BJ (cell line): ENCODE measurements at places on chromosomes 3 and 15. TPM values are rescaled to one million over a fixed set of nuclear protein-coding genes. Genes with fewer than 3 reads are reported as not detected.

Gene COL6A5
- polyA plus RNA-seq = not detected in 2 replicates

- no peak for DNase-seq
Measured at GRCh38 chr3:160477750-160478149, 28.2 kb upstream of the TRIM59 start.

GRCh38 chr3:146682171-146682570 lies 77.0 kb upstream of the PLSCR5 start:
- DNase-seq = no peak

- peak; percentile 39 for DNase-seq
Measured at GRCh38 chr3:172520301-172520831, 2.9 kb downstream of the TNFSF10 start.

- no peak for DNase-seq
Measured at GRCh38 chr15:70180186-70180875, 82.6 kb upstream of the TLE3 start.

DNA sequence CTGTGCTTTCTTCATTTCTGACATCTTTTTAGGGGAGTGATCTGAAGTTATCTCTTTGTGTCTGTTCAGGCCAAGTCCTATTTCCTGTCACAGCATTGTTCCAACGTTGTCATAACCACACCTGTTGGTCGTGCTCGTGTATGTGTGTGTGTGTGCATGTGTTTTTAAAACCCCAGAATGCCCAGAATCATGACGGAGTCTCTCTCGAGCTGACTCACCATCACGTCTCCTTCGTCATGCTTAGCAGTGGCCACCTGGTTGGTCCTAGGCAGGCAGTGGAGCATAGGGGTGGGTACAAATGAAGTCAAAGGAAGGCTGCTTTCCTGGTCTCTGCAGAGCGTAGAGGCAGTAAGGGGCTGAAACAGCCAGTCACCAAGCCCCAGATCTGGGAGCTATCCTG lies 126.8 kb upstream of the ABHD17C start:
- DNase-seq = no peak

GRCh38 chr3:27542476-27542875 lies 58.3 kb upstream of the SLC4A7 start:
- no peak for DNase-seq

DNA sequence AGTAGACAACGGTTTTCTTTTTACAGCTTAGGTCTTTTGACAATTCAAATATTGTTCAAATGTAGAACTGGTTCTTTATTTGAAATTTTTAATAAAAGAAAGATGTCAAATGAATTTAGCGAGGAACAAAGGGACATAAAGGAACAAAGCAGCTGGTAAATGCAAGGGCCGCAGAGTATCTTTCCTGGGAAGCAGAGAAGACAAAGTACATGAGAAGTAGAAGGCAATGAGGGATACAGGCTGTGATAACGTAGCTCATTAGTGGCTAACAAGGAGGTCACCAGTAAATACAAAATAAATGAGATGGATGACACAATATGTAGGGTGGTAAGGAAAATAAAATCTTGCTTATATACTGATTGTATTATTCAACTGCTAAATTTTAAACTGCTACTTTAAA lies 762.8 kb downstream of the VGLL3 start:
- no peak for DNase-seq

DNA sequence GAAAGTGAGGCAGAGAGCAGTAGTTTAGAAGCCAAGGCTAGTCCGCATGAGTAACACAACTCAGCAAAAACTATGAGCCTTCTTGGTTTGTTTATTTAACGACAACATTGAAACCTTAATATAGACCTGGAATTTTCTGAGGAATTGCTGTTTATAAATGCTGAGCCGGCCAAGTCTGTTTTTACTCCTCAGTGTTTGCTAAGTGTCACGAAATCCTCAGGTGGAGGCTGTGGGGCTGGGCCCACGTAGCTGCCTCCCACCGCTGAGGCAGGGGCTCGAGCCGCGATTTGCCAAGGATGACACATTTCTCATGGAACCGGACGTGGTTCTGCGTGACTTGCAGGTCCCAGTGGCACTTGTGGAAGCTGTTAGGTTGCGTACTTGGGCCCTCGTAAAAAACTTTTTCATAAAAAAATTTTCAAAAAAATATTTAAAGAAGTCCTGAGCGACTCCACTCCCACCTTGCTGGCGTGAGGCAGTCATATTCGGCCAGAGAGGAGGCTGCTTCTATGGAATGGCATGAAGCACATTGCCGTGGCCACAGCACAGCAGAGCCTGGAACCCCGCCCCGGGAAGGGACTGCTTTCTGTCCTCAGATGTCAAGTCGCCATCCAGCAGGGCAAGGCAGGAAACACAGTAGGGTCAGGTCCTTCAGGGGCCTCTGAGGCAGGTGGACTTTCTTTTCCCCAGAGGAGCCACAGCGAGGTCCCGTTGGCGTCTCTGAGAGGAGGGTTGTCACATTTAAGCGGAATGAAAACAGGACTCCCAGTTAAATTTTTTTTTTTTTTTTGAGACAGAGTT lies 64.8 kb upstream of the PCSK6 start:
- DNase-seq = no peak

DNA sequence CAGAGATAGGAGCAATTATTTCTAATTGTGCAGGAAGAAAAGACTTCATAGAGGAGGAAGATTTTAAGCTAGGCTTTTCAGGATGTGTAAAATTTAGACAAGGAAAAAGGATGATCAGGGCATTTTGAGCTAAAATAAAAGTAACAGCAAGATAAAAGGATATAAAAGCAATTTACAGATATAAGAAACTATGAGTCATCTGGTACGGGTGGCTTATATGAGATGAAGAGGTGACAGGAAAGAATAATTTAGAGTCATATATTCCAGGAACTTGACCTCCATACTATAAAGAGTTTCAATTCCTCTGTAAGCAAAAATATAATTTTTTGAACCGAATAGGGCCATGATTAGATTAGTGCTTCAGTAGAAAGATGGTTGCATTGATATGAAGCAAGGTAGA lies 273.7 kb downstream of the RBMS3 start:
- no peak for DNase-seq

Gene FBXO40
- polyA plus RNA-seq = not detected in 2 replicates

- DNase-seq = no peak
Measured at GRCh38 chr15:100464256-100464655, 64.5 kb downstream of the CERS3 start.

- DNase-seq = no peak
Measured at GRCh38 chr15:83845230-83845629, 191.3 kb downstream of the ADAMTSL3 start.

- DNase-seq = no peak
Measured at GRCh38 chr3:133991209-133991608, 38.5 kb downstream of the SLCO2A1 start.

Gene CCDC80
- polyA plus RNA-seq = 199 and 291 TPM in 2 replicates

DNA sequence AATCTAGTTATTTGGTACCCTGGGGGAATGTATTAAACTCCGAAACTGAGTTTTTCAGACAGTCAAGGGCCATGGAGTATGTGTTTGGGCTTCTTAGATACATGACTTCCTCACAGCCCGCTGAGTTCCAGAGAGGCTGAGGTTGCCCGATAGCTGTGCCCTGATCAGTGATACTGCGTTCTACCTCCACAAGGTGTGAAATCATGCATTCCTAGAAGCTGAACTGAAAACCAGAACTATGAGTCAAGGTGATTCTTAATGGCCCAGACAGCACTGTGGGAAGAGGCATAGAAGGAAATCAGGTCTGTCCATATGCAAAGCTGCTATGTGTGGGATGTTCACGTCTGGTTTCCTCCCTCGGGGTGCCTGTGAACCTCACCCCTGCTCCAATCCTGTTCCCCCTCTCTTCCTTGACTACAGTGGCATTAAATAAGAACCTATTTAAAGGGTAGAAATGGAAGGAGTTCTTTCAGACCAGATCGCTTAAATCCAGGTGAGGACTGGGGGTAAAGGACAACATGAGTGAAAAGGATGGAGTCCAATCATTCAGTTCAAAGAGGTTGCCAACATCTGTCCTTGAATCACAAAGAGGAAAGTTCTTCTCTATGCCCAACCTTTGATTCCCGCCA lies 74.3 kb downstream of the MYO1E start:
- DNase-seq = no peak

DNA sequence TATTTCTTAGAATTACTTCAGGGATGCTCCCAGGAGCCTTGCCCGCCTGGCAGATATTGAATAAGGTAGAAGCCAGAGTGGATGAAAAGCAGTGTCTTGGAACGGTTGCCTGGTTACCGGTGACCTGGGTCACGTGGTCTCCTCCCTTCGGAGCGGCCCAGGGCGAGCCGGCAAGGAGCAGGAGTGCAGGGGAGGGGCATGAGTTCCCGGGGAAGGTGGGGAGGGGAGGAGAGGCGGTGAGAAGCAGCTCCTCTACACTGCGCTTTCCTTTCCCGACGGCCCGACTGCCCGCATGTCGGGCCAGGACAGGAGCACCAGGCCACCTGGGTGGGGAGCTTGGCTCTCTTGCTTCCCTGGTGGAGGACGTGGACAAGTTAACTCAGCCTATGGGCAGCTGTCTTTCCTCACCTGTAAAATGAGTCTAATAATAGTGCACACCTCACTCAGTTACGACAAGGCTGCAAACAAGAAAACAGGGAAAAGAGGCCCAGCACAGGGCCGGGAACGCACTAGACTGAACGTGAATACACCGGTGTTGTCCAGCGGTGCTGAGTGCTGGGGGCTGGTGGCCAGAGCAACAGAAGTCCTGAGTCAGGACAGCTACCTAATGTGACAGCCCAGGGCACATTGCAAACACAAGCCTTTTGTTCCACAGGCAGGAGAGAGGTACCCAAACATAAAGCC lies 198.3 kb downstream of the ADAMTS9 start:
- DNase-seq = no peak

DNA sequence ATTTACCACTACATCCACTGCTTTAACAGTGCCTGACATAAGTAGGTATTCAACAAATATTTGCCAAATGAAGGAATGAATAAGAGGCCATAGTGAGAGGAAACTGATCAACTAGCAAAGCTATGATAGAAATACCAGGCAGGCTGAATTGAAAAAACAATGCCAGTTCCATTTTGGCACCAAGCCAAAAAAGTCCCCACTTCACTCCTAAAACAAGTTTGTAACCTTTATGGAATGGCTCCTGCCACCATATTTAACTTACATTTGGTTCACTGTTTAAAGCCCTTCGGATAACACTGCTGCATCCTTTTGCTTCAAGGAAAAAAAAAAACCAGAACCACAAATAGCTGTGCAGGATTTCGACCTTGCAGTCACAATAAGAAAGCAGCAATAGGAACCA lies 166.1 kb downstream of the FRMD5 start:
- no peak for DNase-seq

GRCh38 chr3:2643606-2644005 lies 466.6 kb downstream of the IL5RA start:
- no peak for DNase-seq

GRCh38 chr3:30320392-30320791 lies 286.0 kb upstream of the TGFBR2 start:
- no peak for DNase-seq

- DNase-seq = no peak
Measured at GRCh38 chr3:127077068-127077467, 94.2 kb downstream of the PLXNA1 start.

GRCh38 chr15:40466426-40467260 lies 4.1 kb upstream of the CHST14 start:
- DNase-seq = no peak

- no peak for DNase-seq
Measured at GRCh38 chr3:47092090-47092489, 71.8 kb downstream of the SETD2 start.

Gene PLAAT1
- polyA plus RNA-seq = 0.13 and 0.43 TPM in 2 replicates

- peak; percentile 92 for DNase-seq
Measured at GRCh38 chr15:40906091-40906990, 12.1 kb downstream of the VPS18 start.

- DNase-seq = peak; percentile 70
Measured at GRCh38 chr3:13579063-13579462, 30.1 kb downstream of the FBLN2 start.

- DNase-seq = no peak
Measured at GRCh38 chr3:8987645-8988383, 24.5 kb upstream of the RAD18 start.
